Mammary epithelial cell (primary cell): ENCODE measurements at places on chromosomes 16 and 17. TPM values are rescaled to one million over a fixed set of nuclear protein-coding genes. Genes with fewer than 3 reads are reported as not detected.

KCNG4 gene
- not detected for polyA plus RNA-seq

RPAIN gene
- 19.2 TPM for polyA plus RNA-seq

RPGRIP1L gene
- polyA plus RNA-seq = 6.0 TPM

TMEM235 gene
- not detected for polyA plus RNA-seq

PSMC3IP gene
- polyA plus RNA-seq = 14.4 TPM

SECTM1 gene
- polyA plus RNA-seq = 3.0 TPM

KRT40 gene
- not detected for polyA plus RNA-seq
